Activated naive CD4-positive, alpha-beta T cell treated with anti-CD3 and anti-CD28 coated beads for 36 hours (primary cell): ENCODE measurements at places on chromosomes 5 and 9. TPM values are rescaled to one million over a fixed set of nuclear protein-coding genes. Genes with fewer than 3 reads are reported as not detected.

DNA sequence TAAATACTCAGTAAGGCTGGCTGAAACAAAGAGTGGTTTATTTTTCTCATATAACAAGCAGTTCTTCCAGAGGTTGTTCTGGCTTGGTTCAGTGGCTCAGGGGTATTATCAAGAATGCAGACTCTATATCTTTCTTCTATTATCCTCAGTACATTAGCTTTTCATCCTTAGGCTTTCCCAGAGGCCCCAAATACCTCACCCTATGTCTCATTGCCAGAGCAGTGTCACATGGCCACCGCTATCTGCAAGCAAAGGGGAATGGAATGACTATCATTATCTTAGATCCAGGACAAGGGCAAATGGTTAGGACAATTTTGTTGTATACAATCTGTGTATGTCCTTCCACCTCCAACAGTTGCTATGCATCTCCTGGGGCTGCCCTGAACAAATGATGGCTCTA, 69.0 kb upstream of the SNX2 start:
- DNase-seq = no peak
- no peak overlapping the region for H3K4me3 ChIP-seq
- peaks cover 4% of the 10 kb centered on the region for H3K4me1 ChIP-seq
- H3K27ac ChIP-seq = no peak overlapping the region
- H3K36me3 ChIP-seq = no peaks in the 10 kb centered on the region
- peaks cover 4% of the 10 kb centered on the region for H3K27me3 ChIP-seq

DNM1 gene
- 0.07 TPM for total RNA-seq

SH2D3C gene
- total RNA-seq = 27.3 TPM

GRCh38 chr5:15834596-15835245, 334.7 kb downstream of the FBXL7 start:
- H3K27ac ChIP-seq = no peak overlapping the region
- H3K27me3 ChIP-seq = no peaks in the 10 kb centered on the region
- DNase-seq = no peak
- no peaks in the 10 kb centered on the region for H3K4me1 ChIP-seq
- H3K4me3 ChIP-seq = no peak overlapping the region
- no peaks in the 10 kb centered on the region for H3K36me3 ChIP-seq

- no peaks in the 10 kb centered on the region for H3K36me3 ChIP-seq
- no peak for DNase-seq
- H3K4me1 ChIP-seq = peaks cover 14% of the 10 kb centered on the region
- no peak overlapping the region for H3K27ac ChIP-seq
- H3K4me3 ChIP-seq = no peak overlapping the region
- H3K27me3 ChIP-seq = no peaks in the 10 kb centered on the region
These were observed 36.4 kb downstream of the SLC28A3 start for GRCh38 chr9:84304166-84304565.

KCNV2 gene
- not detected for total RNA-seq

DNA sequence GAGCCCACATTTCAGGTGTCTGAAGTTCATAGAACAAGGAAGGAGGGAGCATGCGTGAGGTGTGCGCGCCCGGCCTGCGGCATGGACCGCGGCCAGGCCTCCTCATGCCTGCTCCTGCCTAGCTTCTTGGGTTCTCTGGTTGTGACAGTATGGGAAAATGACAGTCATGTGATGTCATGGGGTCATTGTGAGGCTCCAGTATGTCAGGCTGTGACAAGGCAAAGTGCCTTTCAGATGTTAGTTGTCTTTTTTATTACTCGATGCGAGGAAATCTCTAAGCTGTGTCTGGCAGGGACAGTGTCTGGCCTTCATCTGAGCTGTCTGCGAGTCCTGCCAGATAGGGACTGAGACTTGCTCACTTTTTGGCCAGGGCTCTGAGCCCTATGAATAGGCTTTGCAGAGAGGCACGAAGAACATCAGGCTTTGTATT, 13.3 kb downstream of the UCK1 start:
- H3K27ac ChIP-seq = no peak overlapping the region
- no peaks in the 10 kb centered on the region for H3K27me3 ChIP-seq
- no peak overlapping the region for H3K4me3 ChIP-seq
- no peaks in the 10 kb centered on the region for H3K4me1 ChIP-seq
- peaks cover 7% of the 10 kb centered on the region for H3K36me3 ChIP-seq

ARHGAP26 gene
- total RNA-seq = 17.0 TPM

DNA sequence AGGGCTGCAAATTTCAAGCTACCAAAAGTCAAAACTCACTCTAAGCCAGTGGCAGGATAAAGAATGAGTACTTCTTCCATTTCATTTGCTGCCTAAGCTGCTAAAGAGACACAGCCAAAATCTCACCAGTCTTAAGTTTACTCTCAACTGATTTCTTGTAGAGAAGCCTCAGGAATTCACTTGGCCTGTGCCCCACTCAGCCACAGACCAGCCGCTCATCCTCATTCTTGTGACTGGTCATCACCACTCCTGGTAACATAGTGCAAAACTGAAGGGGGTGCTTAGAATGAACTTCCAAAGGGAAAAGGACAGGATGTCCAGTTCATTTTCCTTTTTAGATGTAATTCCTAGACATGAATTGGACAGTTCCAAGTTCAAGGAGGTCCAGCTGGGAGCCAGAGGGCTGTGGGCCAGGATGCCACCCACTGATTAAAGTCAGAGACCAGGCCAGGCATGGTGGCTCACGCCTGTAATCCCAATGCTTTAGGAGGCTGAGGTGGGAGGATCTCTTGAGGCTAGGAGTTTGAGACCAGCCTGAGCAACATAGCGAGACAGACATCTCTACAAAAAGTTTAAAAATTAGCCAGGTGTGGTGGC, 72.7 kb upstream of the RANBP3L start:
- no peaks in the 10 kb centered on the region for H3K4me1 ChIP-seq
- no peak overlapping the region for H3K4me3 ChIP-seq
- H3K27me3 ChIP-seq = peaks cover 2% of the 10 kb centered on the region
- no peaks in the 10 kb centered on the region for H3K36me3 ChIP-seq

HMCN2 gene
- not detected for total RNA-seq

GRCh38 chr9:114643001-114643400, 14.6 kb downstream of the TEX53 start:
- H3K27me3 ChIP-seq = no peaks in the 10 kb centered on the region
- peaks cover 5% of the 10 kb centered on the region for H3K4me1 ChIP-seq
- no peak overlapping the region for H3K4me3 ChIP-seq

HNRNPH1 gene
- total RNA-seq = 708 TPM

LVRN gene
- not detected for total RNA-seq

DNA sequence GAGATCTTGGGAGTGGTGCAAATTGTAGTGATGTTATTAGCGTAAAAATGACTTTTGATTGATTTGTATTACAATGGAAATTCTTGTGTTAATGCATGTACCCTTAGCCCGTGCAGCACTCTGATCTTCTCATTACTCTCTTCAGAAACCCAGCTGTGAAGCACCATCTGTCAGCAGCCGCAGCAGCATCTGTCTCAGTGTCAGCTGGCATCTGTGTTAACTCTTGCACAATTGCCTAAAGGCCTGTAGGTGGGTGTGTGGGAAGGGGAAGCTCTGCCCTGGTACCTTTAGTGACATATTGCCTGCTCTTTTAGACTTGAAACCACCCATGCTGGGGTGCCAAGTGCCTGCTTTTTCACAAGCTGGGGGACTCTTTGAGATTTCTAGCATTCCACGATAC, 101.3 kb downstream of the FBXL7 start:
- H3K27ac ChIP-seq = no peak overlapping the region
- DNase-seq = no peak
- no peak overlapping the region for H3K4me3 ChIP-seq
- no peaks in the 10 kb centered on the region for H3K4me1 ChIP-seq
- H3K36me3 ChIP-seq = no peaks in the 10 kb centered on the region

- H3K36me3 ChIP-seq = no peaks in the 10 kb centered on the region
- DNase-seq = no peak
- no peaks in the 10 kb centered on the region for H3K4me1 ChIP-seq
- peaks cover 16% of the 10 kb centered on the region for H3K27me3 ChIP-seq
These were observed 22.4 kb downstream of the LHX6 start for GRCh38 chr9:122206118-122207046.

GRCh38 chr5:1666812-1667588, 132.6 kb downstream of the MRPL36 start:
- peak; percentile 64 for DNase-seq
- H3K27me3 ChIP-seq = peaks cover 60% of the 10 kb centered on the region
- peak overlapping the region; percentile 33 for H3K4me3 ChIP-seq
- H3K27ac ChIP-seq = no peak overlapping the region

- no peak for DNase-seq
- H3K27me3 ChIP-seq = no peaks in the 10 kb centered on the region
- H3K4me3 ChIP-seq = no peak overlapping the region
These were observed 626.8 kb downstream of the SEMA5A start for GRCh38 chr5:8919096-8919495.
